ENCODE measurements at places on chromosomes 12 and 14.

- DNase-seq = no peak
These were observed 151.6 kb upstream of the OR4E1 start for GRCh38 chr14:21825149-21825743.

- DNase-seq = no peak
These were observed 27.6 kb downstream of the EVL start for GRCh38 chr14:100092832-100093231.

DNA sequence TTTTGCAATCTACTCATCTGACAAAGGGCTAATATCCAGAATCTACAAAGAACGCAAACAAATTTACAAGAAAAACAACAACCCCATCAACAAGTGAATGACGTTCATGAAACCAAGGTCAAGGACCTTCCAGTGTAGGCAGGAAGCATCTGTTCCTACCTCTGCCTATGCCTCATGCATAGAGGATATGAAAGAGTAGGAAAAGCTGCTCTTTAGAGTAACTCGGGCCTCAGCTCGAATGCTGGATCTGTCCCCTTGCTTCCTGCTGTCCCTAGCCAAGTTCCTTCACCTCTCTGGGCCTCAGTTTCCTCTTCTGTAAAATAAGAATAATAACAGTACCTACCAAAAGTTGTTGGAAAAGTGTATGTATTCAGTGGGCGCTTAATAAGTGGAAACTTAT, 65.0 kb downstream of the FOXN4 start:
- no peak for DNase-seq

DNA sequence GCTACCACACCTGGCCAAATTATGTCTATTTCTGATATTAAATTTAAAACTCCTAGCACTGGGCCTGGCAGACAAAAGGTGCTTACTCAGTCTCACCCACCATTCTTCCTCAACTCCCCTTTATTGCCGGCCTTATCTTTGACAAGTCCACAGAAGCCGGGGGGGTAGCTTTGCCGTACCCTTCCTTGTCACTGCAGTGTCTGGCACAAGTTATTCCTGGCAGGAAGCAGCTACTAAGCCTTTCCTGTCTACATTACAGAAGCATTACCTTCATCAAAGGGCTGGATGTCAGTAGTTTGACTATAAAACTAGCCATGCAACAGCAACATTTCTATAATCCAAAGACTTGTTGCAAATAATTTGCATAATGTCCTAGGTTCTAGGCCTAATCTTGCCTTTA, 127.1 kb downstream of the PRICKLE1 start:
- DNase-seq = no peak

GRCh38 chr14:90087433-90087832, 25.6 kb downstream of the KCNK13 start:
- no peak for DNase-seq

GRCh38 chr12:117202556-117202955, 12.3 kb upstream of the FBXO21 start:
- DNase-seq = no peak

- DNase-seq = no peak
These were observed 24.2 kb upstream of the MMP17 start for GRCh38 chr12:131803961-131804521.

DNA sequence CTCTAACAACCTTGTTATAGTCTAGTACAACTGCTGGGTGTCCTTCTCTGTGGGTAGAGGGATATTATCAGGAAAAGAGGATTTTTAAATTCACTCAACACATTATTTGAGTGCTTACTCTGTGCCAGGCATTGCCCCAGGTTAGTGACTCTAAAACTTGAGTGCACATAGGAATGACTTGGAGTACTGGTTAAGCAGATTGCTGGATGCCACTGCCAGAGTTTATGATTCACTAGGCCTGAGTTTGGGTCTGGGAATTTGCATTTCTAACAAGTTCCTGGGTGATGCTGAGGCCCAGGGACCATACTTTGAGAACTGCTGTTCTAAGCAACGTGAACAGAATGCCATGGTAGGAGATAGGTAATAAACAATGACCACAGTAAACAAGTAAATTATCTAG, 96.6 kb downstream of the CFAP54 start:
- no peak for DNase-seq

GRCh38 chr12:51306507-51306906, 17.5 kb downstream of the BIN2 start:
- no peak for DNase-seq

- no peak for DNase-seq
These were observed 31.8 kb upstream of the DNM1L start for GRCh38 chr12:32647275-32647674.

- no peak for DNase-seq
These were observed 476.9 kb downstream of the LRIG3 start for GRCh38 chr12:58443273-58443980.

DNA sequence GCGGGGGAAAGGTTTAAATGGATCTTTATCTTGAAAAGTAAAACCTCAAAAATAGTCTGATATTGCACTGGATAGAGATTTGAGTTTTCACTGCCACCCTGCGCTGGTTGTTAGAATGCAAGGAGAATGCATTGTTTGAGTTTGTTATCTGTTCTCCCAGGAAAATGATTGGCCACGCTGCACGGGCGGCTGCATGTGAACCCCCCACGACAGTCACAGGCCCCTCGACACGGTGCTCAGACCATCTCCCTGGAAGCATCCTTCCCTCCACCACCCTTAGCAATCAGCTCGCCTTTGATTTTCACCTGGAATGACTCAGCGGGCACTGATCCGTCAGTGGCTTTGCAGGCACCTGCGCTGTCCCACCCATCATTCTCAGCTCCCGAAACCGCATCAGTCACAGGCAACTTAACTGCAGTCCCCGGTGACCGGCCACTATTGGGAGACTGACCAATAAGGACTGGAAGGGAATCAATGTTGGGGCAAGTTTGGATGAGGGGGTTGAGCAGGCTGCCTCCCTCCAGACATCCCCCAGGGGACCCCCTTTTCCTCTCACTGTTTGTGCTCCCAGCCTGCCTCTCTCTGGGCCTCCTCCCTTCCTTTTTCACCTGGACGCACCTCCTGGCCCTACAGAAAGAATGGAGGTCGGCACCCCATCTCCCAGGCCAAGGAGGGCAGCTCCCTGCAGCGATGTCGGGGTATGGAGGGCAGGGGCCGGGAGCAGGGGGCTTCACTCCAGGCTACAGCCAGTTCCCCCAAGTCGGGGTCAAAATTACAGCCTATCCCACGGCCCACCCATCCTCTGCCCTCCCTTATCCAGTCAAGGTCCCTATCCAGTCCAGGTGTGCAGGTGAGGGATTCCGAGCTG, 28.5 kb upstream of the C14orf180 start:
- no peak for DNase-seq

GRCh38 chr12:59603754-59604153, 7.9 kb downstream of the SLC16A7 start:
- DNase-seq = no peak

GRCh38 chr12:70989232-70989631, 68.7 kb upstream of the PTPRR start:
- DNase-seq = no peak

DNA sequence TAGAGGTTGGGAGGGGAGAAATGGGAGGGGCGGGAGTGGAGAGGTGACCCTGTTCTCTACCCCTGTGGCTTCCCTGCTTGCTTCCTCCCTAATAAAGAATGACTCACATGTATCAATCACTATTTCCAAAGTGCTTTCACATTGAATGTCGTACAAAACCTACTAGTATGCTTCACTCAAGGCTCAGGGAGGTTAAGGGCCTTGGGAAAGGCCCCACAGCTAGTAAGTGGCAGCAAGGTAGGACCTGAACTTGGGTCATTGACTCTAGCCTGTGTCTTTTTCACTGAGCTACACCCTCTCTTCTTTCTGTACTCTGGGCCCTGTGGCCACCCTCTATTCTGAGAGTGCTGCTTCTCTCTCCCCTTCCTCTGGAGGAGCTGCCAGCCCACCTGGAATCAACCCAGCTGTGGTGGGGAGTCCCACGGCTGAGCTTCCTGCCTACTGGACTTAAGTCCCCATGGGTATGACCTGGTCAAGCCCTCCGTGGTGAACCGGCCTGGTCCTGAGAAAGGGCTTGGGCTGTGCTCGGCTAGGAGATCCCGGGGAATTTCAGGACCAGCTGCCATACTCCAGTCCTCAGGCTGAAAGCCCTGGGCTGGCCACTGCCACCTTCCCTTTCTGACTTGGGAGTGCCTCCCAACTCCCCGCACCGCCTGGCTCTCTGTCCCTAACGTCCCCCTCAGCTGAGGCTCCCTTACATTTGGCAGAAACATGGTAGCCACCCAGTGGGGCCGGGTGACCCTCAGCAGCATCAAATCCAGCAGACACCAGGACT, 13.0 kb downstream of the SLC48A1 start:
- DNase-seq = no peak

DNA sequence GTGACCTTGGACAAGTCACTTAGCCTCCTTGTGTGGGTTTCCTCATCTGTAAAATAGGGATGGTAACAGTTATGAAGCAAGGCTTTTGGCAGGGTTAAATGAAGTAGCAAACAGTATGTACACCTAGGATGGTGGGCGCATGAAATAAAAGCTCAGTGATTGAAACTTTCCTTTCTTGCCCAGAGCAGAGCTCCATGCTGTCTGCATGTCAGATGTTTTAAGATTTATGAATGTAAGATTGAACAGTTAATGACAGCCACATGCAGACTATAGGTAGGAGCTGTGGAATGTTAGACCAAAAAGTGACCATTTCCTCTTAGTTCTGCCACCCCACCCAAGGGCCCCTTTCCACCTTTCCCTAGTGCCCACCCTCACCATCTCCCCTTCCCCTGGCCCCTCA, 12.1 kb downstream of the ITGB7 start:
- DNase-seq = no peak

- no peak for DNase-seq
These were observed 1.2 kb downstream of the NT5DC3 start for GRCh38 chr12:103839609-103840461.
